ENCODE measurements at places on chromosomes 7 and 10.

GRCh38 chr7:2399848-2400587, 3.4 kb upstream of the CHST12 start:
- DNase-seq: peak; percentile 98

- peak; percentile 44 for DNase-seq
Observed at GRCh38 chr7:50068850-50069551, 24.0 kb downstream of the ZPBP start.

GRCh38 chr10:70890917-70891431, 2.6 kb upstream of the PCBD1 start:
- DNase-seq: peak; percentile 16

GRCh38 chr7:147251751-147252325, 1135.2 kb downstream of the CNTNAP2 start:
- no peak for DNase-seq

GRCh38 chr10:33739031-33739430, 404.6 kb upstream of the NRP1 start:
- DNase-seq: no peak

GRCh38 chr7:80772347-80772993, 134.0 kb downstream of the CD36 start:
- DNase-seq: no peak

DNA sequence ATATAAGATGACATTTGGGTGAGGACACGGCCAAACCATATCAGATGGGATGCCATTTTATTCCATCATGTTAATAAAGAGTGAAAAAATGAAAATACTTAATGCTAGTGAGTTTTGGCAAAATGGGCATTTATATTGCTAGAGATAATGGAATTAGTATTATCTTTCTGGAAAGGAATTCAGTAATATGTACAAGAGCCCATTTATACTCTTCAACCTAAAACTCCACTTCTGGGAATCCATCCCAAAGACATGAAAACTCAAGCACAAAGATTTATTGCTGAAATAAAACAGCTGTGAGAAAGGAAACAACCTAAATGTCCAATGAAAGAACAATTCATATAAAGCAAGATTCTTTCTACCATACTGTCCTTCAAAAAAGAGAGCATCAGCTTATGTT, 96.0 kb upstream of the TMEM168 start:
- DNase-seq: no peak

GRCh38 chr10:105468759-105469158, 827.7 kb downstream of the SORCS3 start:
- DNase-seq: no peak

DNA sequence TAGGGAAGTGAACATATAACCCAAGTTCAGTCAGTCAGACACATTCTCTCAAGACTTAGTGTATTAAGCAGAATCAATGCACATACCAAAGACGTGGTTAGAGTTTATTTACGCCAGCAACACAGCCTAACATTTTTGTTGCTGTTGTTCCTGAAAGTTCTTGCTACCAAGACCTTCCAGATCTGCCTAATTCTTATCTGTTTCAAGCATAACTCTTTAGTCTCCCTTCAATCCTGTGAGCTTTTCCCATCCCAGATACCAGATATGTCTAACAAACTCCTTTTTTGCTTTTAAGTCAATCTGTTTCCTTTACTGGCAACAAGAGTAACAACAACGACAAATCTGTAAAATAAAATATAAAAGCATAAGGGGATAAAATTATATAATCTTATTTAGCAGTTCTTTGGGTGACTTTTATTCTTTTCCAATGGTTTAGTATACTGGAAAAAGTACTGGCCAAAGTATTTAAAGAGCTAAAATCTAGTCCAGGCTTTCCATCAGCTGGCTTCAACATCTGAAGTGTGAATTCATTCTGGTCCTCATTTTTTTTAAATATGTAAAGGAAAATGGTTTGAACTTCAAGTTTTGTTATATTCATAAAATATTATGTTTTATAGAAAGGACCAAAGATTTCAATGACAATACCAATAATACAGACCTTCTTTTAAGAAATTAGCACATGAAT, 193.8 kb downstream of the IMMP2L start:
- no peak for DNase-seq

DNA sequence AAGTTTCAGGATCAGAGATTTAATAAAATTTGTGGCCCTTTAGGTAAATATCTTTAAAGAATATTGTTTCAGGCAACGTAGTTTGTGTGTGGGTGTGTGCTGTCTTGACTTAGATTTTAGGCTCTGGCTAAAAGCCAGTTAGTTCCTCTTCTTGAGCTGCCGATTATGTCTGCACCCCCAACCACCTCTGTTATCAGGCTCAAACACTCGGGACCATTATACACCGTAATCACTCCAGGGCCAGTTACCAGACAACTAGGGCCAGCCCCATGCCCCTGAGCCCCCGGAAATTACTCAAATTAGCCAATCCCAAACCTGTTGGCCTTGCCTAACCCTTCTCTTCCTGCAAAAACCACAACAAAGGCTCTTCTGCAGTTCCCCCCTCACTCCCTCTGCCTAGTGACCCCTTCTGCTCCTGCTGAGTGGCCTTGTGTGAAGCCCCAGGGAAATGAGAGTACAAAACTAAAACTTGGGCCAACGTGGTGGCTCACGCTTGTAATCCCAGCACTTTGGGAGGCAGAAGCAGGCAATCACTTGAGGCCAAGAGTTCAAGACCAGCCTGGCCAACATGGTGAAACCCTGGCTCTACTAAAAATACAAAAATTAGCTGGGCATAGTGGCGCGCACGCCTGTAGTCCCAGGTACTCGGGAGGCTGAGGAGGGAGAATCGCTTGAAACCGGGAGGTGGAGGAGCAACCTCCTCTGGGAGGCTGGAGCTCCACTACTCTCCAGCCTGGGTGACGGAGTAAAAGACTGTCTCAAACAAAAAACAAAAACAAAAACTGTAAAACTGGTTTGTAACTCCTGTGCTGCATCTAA, 9.2 kb upstream of the HNRNPF start:
- DNase-seq: no peak

GRCh38 chr10:127374074-127374680, 174.9 kb upstream of the NPS start:
- no peak for DNase-seq

DNA sequence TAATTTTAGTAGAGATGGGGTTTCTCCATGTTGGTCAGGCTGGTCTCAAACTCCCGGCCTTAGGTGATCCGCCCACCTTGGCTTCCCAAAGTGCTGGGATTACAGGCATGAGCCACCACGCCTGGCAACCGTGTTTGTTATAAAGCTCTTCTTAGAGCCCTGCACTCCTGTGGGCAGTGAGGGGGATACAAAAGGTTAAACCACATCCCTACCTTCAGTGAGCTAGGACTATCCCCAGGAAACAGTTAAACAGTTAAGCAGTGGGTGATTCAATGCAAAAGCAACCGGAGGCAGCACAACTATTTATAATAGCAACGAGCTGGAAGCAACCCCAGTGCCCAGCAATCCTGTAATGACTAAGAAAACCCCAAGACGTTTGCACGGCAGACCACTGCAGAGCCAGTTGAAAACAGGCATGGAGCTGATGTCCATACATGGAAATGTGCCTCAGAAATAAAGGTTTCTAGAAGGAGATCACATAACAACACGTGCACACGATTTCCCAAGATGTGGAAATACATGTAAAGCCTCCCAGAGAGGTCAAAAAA, 107.2 kb upstream of the LYZL2 start:
- DNase-seq: peak; percentile 99

DNA sequence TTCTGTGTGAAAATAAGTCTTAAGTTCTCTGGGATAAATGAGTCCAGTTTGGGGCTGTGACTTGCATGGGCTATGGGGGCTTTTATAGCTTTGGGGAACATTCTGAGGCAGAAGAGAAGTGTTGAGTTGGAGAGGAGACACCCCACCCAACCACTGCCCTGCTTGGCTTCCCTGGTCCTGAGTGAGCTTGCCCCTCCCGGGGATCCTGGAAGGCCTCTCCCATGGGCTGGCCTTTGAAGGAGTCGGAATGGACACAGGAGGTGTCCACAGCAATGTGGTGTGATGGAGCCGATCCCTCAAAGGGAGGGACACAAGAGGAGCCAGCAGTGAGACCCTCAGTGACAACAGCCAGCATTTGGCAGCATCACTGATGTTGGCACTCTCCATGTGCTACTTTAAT, 89.8 kb downstream of the GLRX3 start:
- DNase-seq: no peak

- no peak for DNase-seq
Observed at GRCh38 chr10:132595854-132596253, 58.3 kb downstream of the INPP5A start.
